ENCODE measurements at places on chromosomes 5 and 9. TPM values are rescaled to one million over a fixed set of nuclear protein-coding genes. Genes with fewer than 3 reads are reported as not detected.

Gene CTSV
- 101 TPM for polyA plus RNA-seq

DNA sequence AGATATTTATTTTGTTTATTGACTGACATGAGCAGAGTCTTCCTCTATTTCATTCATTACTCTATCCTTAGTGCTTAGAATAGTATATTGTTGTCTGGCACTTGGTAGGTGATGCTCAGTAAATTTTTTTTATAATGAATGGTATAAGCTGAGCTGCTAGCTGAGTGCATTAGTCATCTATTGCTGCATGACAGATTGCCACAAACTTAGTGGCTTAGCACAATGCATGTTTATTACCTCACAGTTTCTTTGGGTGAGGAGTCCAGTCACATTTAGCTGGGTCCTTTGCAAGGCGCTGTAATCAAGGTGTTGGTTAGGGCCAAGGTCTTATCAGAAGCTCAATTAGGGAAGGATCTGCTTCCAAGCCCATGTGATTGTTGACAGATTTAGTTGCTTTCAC is 23.1 kb downstream of the SMAD5 start:
- DNase-seq, result no peak

Gene FST
- 276 TPM for polyA plus RNA-seq

DNA sequence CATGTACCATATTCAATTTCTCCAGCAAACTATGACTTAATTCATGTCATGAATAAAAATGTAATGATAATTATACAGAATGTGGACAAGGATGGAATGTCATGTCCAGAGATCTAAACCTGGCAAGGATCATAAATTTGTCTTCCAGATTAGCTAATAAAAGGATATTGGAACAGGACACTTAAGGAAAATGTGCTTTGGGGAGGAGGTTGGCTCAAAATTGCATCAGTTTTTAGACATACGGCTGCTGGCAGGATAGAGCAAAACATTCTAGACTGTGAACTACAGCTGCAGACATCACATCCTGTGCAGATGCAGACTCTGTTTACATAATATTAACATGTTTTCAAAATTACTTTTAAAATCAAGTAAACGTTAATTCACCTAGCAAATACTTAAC is 248.4 kb downstream of the TLR4 start:
- DNase-seq, result no peak

DNA sequence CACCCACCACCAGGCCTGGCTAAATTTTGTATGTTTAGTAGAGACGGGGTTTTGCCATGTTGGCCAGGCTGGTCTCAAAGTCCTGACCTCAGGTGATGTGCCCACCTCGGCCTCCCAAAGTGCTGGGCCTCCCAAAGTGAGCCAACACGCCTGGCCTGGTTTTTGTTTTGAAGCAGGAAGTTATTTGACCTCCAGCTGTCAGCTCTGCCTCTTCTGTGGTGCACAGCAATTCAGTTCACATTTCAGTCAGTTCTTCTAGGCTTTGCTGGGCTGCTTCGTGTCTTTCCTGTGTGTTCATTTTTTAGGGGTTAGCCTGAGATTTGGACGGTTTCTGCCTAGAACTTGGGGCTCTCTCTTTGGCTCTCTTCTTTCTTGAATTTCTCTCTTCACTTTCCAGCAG is 8.9 kb downstream of the LCN1 start:
- DNase-seq, result no peak

DNA sequence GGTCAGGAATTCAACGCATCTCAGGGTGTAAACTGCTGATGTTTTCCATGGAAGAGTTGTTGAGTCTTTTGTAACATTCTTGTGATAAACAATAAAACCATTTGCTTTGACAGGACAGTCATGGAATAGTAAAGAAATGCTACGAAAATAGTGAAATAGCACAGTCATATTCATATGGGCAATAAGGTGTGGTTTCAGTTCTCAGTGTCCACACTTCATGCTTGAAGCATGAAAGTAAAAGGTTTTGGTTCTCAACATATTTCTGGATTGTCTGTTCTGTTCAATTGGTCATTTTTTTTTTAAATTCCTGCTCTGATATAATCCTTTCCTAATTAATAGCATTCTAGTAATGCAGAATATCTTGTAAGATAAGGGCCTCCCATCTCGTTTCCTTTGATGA is 467.6 kb upstream of the ZNF608 start:
- no peak for DNase-seq

DNA sequence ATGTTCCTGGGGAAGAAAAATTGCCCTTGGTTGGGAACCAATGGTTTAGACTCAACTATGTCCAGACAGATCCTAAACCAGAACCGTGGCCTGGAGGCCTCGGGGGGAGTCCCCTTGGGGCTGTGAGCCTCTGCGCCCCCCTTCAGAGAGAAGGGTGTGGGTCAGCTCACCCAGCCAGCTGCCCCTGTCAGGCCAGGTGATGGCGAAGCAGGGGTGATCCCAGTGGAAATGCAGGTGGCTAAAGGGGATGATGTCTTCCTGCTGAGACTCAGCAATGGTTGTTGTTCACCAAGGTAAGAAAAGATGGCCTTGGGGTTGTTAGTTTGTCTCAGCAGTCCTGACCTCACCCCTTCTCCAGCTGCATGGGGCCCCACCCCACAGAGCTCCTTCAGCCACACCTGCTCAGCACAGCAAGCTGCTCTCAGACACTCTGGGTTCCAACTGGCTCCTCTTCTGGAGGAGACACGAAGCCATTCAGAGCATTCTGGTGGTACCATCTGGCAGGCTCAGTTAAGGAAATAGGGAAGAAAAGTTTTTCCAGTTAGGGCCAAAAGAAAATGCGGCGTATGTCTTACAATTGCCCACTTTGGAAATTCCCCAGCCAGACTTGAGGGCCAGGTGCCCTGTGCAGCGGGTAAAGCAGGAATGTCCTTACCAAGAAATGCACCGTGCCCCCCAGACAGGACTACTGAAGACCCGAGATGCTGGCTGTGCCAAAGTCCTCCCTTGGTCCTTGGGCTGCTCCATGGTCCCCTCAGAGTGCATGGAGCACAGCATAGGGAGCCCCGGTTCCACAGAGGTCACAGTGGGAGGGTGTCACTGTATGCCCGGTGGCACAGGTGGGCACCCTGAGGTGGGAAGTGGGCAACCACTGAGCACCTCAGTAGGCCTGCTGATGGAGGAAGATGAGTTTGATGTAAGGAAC is 90.2 kb downstream of the NSUN2 start:
- DNase-seq, result no peak

DNA sequence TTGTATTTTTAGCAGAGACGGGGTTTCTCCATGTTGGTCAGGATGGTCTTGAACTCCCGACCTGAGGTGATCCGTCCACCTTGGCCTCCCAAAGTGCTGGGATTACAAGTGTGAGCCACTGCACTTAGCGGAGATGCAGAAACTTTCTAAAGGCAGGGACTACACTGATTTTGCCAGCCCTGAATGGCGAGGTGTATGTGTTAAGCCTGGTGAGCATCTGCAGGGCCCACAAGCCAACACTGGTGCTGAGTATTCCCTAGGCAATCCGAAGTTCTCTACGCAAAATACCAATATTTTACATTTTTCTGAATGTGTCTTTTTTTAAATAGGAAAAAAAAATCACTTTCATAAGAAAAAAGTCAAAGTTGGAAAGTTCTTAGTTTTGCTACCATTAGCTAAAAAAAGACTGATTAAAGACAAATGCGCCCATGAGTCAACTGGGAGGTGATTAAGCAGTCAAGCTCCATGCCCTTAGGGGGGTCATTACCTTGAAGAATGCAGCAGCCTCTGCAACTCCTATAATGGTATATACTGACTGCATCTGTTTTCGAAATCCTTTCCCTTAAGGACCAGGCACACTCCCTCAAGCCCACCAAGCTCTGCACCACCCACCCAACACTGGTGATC is 502.8 kb downstream of the BNC2 start:
- peak; percentile 59 for DNase-seq

Gene SLC36A3
- not detected for polyA plus RNA-seq

GRCh38 chr5:51375084-51375483 is 8.2 kb upstream of the ISL1 start:
- no peak for DNase-seq

GRCh38 chr5:90488791-90489190 is 14.1 kb downstream of the POLR3G start:
- no peak for DNase-seq

- no peak for DNase-seq
Measured at GRCh38 chr9:15278091-15278687, 28.8 kb downstream of the TTC39B start.

- no peak for DNase-seq
Measured at GRCh38 chr5:128111818-128112448, 28.4 kb downstream of the SLC12A2 start.

Gene MARCOL
- not detected for polyA plus RNA-seq

- DNase-seq, result no peak
Measured at GRCh38 chr9:137017791-137018497, 10.1 kb downstream of the ABCA2 start.

- DNase-seq, result no peak
Measured at GRCh38 chr9:75812141-75812540, 78.3 kb upstream of the PCSK5 start.

Gene C1QTNF3
- 1.1 TPM for polyA plus RNA-seq

Gene GDA
- 0.75 TPM for polyA plus RNA-seq

DNA sequence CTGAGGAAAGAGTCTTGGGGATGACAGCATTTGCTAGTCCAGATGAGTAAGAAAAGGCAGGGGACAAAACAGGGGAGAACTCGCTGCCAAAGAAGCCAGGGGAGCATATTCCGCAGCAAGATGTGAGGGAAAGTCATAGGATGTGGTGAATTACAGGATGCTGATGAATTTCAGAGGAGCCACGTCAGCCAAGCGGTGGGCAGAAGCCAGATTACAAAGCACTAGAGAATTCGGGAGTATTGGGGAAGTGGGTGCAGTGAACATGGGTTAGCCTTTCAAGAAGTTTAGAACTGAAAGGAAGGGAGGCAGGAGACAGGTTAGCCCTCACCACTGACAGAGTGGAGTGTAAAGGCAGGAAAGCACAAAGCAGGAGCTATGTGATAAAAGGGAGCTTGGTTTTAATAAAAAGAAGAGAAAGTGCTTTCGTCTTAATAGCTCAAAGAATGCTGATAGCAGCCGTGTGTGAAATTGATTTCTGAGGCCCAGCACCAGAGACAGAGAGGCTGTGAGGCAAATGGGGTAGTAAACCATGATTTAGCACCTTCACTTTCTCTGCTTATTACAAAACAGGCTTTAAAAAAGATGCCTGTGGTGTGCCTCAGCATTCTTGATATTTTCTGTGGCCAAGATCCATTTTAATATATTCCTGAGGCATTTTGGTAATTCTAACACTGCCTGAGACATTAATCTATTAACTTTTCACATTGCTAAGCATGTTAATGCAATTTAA is 16.9 kb downstream of the ADAMTSL1 start:
- peak; percentile 78 for DNase-seq

Gene SVEP1
- 0.09 TPM for polyA plus RNA-seq

Gene PTPRD
- polyA plus RNA-seq, result 0.10 TPM

DNA sequence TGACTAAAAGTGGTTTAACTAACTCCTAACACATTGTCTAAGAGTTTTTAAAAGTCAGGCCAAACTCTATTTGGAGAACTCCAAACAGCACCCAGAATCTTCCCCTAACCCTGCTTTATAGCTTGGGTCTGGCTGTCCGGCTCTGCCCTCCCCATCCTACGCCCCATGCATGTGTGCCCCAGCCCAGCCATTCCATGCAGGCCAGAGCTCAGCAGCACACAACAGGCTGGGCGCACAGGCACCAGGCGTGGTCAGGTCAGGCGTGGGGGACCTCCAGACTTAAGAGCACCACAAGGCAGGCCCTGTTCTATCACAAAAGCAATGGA is 31.1 kb downstream of the SHB start:
- DNase-seq, result no peak

GRCh38 chr5:108763222-108763916 is 15.7 kb downstream of the FER start:
- DNase-seq, result no peak

All from keratinocyte (primary cell).